D721Med (cell line): ENCODE measurements at places on chromosomes 5 and 9.

- no peak for DNase-seq
Measured at GRCh38 chr9:15150939-15151338, 156.1 kb downstream of the TTC39B start.

DNA sequence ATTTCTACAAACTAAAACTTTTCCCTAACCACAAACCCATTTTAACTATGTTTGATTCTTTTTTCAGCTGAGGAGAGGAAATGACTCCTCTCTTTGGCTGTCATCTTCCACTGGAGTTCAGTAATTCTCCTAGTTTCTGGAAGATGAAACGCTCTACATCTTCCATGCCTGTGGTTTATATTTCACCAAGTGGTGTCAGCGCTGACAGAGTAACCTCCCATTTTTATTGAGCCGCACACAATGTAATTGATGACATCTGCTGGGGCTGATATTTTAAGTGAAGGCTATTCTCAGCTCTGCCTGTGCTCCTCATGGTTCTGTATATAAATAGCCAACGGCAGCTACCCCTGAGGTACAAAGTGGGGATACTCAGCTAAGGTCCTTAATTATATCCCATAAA lies 234.6 kb downstream of the SPOCK1 start:
- DNase-seq, result no peak

GRCh38 chr5:58486290-58486689 lies 4.9 kb upstream of the GAPT start:
- DNase-seq, result no peak

GRCh38 chr5:80266566-80266965 lies 10.7 kb upstream of the SERINC5 start:
- DNase-seq, result no peak

- DNase-seq, result no peak
Measured at GRCh38 chr9:105541838-105542237, 16.1 kb upstream of the FKTN start.

DNA sequence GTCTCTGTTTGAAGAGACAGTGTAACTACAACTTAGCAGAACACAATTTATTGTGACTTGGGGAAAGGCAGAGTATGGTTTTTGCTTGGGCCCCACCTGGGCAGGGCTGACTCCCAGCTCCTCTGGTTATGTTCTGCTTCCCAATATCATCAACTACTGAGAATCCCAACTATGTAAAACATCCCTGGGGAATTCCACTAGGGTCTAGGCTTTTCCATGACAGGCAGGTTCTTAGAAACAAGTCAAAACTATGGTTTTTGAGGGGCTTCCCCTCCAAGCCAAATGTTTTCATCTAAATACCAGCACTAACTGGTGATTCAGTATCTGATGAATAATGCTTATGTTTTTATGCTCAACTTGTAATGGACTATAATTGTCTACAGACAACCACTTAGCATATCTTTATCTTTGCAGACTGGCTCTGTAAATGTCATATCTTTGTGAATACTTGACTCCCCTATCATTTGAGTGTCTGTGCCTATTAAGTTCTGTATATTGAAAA lies 409.5 kb downstream of the PDE4D start:
- DNase-seq, result no peak

- no peak for DNase-seq
Measured at GRCh38 chr5:90590-91547, 1.1 kb upstream of the PLEKHG4B start.

- no peak for DNase-seq
Measured at GRCh38 chr9:4828761-4829160, 36.0 kb downstream of the RCL1 start.

DNA sequence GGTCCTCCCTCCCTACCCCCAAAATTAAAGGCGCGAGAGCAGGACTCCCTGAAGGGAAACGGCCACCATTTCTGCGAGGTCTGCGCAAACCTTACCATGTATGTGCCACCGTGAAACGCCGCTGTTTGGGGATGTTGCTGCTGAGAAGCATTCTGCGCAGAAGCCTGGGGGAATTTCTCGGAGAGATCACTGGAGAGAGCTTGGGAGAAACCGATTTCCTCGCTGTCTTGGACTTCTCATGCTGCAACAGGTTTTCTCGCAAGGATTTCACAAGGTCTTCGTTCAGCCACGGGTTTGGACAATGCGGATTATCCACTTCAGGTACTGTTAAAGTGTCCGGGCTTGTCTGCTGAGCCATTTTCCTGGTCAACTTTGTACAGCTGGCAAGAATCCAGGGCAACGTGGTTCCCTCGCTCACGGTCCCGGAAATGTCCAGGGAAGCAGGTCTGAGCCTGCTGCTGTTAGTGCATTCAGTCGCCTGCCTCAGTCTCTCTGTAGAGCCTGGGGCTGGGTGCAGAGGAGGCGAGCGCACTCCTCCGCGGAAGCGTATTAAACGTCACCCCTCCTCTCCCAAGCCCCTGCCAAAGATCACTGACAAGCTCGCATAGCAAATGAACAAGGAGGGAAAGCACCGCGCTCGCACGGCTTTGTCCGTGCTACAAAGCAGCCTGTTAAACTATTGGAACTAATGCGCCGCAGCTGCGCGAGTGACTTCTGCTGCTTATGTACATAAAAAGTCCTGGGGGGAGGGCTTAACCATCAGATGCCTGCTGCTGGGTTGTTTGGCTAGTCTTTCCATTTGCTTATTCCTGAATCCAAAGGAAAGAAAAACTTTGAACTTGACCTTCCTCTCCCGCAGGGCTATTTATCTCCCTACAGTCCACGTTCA lies 125.1 kb downstream of the PDE4D start:
- no peak for DNase-seq
